ENCODE measurements at places on chromosomes 2 and 18.
A peak's percentile ranks its signal among the peaks of the same experiment; 100 is the strongest.

GRCh38 chr2:111884592-111884964 is 585 bp upstream of the ANAPC1 start:
- no peak for DNase-seq

- DNase-seq: peak; percentile 77
Observed at GRCh38 chr18:58887613-58887963, 22.9 kb downstream of the ZNF532 start.

GRCh38 chr2:16256601-16257321 is 316.4 kb downstream of the MYCN start:
- DNase-seq: no peak

GRCh38 chr2:27870724-27871123 is 19.5 kb downstream of the RBKS start:
- no peak for DNase-seq

DNA sequence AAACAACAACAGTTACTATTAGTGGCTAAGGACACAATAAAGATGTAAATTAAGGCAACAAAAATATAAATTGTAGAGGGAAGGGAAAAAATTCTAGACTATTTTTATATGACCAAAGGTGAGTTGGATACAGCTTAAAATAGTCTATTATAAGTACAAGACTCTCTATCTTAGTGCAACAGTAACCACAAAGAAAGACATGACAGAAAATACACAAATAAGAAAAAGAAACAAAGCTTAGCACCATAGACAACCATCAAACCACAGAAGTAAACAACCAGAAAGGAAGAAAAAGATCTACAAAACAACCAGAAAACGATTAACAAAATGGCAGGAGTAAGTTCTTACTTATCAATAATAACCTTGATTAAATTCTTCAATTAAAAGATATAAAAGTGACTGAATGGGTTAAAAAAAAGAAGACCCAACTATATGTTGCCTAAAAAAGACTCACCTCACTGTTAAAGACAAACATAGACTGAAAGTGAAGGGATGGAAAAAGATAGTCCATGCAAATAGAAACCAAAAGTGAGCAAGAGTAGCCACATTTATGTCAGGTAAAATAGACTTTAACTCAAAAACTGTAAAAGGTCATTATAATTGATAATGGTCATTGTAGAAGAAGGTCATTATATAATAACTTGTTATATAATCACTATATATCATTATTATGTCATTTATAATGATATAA is 62.5 kb downstream of the USP40 start:
- no peak for DNase-seq

DNA sequence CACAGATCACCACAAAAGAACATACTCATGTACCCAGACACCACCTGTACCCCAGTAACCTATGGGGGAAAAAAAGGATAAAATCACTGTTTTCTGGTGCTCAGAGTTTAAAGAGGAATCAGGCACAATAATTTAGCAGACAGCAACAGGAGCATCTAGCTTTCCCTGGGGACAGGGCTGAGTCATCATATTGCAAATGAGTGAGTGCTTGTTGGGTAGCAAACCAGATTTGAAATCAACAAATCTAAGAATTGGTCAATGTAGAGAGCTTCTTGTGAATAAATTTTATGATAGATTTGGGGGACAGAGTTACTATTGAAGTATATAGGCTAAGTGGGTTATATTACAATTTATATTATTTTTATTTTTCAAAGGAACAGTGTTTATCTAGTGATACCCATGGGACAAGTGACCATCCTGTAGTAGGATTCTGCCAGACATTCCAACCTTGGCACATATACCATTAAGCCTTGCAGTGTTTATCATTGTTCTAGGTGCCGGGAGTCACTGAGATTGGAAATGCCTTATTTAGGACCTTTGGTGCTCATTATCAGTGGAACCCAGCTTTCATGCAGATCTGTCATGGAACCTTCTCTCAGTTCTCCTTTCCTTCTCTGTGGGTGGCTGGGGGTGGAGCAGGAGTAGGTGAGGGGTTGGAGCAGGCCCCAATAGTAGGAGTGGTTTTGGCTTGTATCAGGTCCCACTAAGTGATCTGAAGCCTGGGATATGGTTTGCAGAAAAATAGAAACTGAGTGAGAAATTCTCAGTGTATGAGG is 117.2 kb downstream of the CERS6 start:
- DNase-seq: no peak

DNA sequence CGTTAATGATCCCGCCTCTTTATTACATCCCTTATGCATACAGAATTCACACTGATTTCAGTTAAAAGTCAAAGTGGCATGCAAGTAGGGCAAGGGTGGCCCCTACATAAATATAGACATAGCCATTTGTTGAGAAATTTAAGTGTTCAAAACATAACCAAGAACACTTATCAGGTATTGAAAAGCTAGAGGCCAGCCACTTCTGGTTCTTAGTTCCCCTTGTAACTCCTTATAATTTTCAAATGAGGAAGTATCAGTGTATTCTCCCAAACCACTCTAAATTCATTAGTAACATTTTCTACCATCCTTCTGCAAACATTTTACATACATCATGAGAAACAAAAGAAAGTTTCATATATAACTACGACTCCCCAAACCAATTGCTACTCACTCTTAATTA is 5.8 kb upstream of the ARL5A start:
- DNase-seq: no peak

GRCh38 chr2:176111309-176111663 is 4.2 kb downstream of the HOXD11 start:
- peak; percentile 69 for DNase-seq
